ENCODE measurements at places on chromosomes 16 and 17. TPM values are rescaled to one million over a fixed set of nuclear protein-coding genes. Genes with fewer than 3 reads are reported as not detected.

DNA sequence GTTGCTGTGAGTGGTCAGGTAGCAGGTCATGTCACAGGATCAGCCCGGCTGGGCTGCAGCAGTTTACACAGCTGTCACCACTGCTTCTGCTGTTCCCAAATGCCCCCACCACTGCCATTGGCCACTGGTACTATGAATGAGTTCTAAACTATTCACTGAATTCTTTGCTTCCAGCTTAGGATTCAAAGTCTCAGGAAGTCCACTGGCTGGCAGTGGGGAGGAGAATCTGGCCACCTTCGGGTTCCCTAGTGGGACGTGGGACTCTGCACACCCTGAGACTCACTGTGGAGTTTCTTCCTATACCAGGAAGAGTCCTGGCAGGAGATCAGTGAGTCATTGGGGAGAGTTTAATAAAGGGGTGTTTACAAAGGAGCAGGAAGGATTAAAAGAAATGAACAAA, 6.9 kb downstream of the MT1X start:
- peak; percentile 40 for DNase-seq

GRCh38 chr17:61868074-61868473, 4.7 kb upstream of the BRIP1 start:
- DNase-seq: no peak

DNA sequence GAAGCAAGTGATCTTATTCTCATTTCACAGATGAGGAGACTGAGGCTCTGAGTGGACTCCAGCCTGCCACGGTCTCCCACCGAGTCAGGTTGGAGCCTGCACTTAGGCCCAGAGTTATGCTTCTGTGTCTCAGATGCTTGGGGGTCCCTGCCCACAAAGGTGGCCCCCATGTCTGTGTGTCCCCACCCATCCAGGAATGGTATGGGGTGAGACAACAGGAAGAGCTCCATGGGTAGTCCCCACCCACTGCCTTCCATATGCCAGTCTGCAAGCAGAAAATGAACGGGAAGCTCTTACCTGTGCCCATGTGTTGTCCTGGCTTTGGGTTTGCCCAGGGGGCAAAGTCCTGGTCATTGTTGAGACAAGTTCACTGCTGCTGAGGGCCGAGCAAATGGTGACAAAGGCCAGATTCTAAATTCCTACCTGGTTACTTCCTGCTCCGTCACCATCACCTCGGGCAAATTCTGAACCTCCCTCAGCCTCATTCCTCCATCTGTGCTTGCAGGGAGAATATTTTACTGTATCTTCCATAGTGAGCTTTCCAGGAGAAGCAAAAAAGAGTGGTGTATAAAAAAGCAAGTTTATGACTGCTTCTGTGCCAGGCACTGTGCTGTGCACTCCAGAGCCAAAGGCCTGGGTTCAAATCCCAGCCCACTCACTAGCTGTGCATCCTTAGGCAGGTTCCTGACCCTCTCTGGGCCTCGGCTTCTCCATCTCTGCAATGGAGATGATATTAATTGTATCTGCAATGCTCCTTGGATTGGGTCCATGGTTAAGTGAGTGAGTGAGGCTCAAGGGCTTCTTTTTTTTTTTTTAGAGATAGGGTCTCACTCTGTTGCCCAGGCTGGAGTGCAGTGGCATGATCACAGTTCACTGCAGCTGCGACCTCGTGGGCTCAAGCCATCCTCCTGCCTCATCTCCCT, 9.3 kb downstream of the IL4R start:
- DNase-seq: no peak

- no peak for DNase-seq
Measured at GRCh38 chr16:25235991-25236390, 19.2 kb downstream of the AQP8 start.

- DNase-seq: no peak
Measured at GRCh38 chr17:81513753-81514488, 1.3 kb upstream of the ACTG1 start.

The STX1B gene
- total RNA-seq: 0.26 TPM
